HAP-1 (cell line): ENCODE measurements at places on chromosomes 2 and 18.

DNA sequence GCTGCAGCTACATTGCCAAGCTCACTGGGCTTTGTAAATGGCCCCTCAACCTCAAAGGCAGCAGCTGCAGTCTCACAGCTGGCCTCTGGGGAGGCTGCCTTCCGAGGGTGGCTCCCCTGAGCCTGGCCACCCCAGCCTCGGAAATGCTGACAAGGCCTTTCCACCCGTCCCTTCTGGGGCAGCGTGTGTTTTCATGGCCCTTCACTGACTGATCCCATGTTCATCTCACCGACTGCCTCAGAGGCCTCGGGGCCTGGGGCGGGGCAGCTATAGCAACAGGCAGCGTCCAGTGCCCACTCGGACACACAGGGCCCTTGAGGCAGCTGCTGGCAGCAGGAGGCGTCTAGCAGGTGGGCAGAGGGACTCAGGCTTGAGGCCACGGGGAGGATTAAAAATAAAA is 149.7 kb downstream of the GLI2 start:
- DNase-seq: no peak

DNA sequence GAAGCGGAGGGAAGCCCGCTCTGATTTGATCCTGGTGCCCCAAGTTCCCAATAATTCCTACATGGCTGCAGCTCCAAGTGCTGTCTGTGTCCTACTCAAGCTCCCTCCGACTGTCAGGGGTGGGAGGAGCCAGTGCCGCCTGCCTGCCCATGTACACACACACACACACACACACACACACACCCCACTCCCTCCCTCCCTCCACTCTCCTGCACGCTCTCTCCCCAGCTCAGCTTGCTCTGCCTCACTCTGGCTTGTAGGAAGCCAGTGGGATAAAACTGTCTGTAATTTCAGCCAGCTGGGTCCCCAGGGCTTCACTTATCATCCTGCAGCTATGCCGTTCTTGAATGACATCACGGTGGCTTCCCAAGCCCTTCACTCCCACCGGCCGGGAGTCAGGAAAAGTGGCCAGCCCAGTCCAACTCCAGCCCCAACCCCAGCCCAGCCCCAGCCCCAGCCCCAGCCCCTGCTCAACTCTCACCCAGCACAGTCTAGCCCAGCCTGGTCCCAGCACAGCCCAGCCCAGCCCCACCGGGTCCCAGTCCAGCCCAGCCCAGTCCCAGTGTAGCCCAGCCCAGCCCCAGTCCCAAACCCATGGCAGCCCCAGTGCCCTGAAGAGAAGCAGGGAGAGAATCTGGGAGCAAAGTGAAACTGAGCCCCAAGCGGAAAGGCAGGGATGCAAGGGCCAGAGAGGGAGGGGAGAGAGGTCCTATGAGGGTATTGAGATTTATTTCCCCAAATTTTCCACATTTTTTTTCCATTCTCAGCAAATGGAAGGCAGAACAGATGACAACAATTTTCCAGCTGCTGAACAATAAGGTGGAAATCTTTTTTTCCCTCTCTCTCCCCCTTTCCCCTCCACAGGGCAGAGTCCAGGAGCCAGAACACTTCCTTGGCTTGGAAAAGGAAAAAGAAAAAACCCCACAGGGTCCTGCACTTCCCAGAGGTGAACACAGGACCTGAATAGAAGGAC is 144.0 kb downstream of the TNS1 start:
- DNase-seq: no peak

DNA sequence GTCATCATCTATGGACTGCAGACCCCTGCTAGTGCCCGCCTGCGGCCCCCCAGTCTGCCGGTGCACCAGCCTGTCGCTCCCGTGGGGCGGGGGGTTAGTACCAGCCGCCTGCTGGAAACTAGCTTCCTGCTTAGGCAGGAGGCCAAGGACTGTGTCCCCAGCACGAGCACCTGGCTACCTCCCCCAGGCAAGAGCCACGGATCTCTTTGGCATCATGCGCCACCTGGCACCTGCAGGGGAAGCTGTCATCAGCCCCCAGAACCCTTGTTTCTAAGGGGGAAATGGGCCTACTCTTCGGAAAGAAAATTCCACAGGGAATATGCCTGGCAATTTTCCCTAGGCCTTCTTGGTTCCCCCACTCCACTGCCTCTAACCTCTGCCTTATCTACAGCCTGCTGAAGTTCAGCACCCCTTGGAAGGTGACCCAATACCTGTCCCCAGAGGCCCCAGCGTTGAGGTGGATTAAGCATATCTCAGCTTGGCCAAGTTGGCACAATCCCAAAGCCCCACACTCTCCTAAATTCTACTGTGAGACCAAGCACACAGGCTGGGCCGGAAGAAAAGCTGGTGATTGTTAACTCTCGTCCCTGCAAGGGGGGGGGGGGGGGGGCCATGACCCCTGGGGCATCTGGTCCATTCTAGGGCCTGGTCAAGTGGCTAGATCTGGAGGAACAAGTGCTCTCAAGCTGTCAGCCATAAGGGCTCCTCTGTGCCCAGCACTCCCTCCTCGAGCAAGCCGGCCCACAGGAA is 62.0 kb upstream of the POMC start:
- DNase-seq: no peak

DNA sequence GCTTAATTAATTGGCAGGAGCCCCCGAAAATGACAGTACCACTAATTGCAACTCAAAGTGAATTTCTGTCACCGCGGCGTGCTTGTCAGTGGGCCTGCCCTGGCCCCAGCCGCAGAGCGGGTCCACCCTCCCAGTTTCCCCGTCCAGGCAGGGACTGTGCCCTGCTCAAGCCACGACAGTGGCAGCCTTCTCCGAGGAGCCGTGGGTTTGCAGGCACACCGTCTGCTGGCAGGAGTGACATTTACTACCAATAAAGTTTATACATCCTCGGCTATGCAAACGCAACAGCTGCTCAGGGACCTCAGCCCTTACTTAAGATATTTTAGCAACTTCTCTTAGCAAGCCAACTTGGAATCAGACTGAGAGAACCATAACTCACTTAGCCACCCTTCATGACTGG is 112.7 kb downstream of the GBX2 start:
- no peak for DNase-seq

DNA sequence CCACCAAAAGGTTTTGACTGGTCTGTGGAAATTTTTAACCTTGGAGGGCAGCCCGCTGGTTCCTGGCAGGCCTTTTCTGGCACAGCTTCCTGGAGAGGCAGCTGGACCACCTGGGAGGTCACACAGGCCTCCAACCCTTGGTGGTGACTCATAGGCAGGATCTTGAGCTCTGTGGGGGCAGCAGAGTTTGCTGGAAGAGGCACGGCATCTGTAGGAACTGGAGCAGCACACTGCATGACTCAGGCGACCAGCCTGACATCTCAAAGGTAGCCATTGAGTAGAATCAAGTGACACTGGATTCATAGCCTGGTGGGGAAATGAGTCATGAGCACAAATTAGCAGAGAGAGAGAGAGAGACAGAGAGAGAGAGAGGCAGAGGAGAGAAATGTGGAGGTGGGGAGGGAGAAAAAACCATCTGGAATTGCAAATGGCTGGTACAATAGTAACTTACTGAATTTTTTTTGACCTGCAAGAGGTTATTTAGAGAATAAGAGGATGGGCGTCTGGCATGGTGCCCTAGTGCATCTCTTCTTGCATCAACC is 57.4 kb downstream of the TRPM8 start:
- no peak for DNase-seq

DNA sequence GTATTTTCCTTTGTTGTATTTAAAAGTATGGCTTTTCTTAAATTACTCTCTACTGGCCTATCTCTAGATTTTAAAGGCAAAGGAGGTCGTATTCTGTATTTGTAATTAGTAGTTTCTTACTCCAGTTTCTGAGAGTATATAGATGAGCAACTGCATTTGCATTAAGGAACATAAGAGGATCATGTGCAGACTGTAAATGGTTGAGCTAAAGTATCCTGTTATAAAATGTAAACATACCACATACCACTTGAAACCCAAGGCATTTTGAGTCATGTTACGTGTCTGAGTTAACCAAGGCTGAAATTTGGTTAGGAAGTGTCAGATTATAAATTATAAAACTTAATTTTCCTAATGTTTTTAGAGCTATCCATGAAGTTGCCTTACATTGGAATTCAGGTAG is 76.3 kb downstream of the GPD2 start:
- no peak for DNase-seq

DNA sequence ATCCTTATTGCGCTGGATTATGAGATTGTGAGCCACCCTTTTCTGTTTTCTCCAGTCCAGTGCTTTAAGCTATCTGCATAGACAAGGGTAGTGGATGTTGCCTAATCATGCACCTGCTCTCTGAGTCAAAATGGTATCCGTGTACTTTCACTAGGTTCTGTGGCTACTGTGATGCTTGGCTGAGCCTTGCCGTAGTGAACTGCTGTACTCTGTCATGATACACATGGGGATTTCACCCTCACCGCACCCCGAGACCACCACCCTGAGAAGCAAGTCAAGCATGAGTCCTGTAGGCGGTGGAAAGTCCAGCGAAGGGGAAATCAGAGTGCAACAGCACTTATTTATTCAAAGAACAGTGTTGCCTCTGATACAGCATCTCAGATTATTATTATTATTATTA is 55.0 kb downstream of the ARHGAP25 start:
- no peak for DNase-seq

GRCh38 chr2:54456612-54457322 is 640 bp downstream of the SPTBN1 start:
- no peak for DNase-seq

DNA sequence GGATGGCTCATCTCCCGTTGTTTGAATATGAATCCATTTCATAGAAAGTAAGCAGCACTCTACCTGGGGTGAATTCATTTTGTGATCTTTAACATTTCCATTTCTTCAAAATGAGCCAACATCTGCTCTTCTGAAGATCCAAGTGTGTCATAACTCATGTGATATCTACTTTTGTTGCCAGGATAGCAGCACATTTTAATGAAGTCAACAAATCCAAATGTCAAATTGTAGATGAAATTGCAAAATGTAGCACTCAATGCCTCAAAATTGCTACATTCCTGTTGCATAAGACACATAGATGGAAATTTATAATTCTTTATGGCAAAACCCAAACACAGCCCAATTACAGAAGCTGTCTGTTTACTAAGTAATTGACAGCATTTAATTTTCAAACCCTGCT is 360.7 kb downstream of the TMX3 start:
- DNase-seq: no peak

DNA sequence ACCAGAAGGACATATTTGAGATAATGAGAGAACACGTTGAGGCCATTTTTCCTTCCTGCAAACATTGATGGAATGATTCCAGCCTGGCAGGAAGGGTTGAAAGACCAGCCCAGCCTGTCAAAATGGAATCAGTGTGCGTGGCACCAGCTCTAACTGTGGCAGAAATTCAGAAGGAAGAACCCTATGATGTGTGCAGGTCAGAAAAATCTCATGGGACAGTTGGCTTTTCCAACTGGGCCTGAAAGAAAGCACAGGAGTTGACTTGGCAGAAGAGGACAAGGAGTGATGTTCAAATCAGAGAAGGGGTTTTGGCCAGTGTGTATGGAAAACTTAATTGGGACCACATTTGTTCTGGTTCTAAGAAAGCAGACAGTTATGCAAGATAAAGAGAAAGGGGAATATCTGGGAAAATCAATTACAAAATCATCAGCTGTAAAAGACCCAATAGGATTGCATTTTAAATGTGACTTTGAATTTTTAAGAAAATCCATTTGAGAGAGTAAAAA is 192.8 kb upstream of the PID1 start:
- DNase-seq: no peak

GRCh38 chr2:17036361-17036760 is 370.7 kb upstream of the CYRIA start:
- no peak for DNase-seq

- no peak for DNase-seq
Observed at GRCh38 chr2:74417197-74417596, 4.2 kb downstream of the C2orf81 start.

GRCh38 chr2:235552671-235553070 is 58.8 kb downstream of the AGAP1 start:
- DNase-seq: no peak

DNA sequence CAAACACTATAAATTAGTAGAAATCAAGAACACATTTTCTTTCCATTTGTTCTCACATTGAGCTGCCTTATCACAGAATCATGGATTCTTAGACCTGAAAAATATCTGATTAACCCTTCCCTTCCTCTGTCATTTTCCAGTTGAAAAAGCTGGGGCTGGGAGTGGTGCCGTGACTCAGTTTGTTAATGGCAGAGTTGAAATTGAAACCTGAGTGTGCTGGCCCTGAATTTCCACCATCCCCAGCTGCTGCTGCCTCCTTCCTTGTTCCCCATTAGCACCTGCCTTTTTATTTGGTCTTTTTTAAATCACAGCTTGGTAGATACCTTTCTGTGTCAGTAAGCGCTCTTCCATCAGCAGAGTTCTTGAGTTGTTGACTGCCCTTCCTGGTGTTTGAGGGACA is 10.6 kb downstream of the FARP2 start:
- no peak for DNase-seq

GRCh38 chr2:216081487-216082116 is at the start of the genes PECR and TMEM169:
Gene PECR, minus strand, starts transcription at chr2:216081809. Its CDS starts 68 bp downstream, at chr2:216081741.
Gene TMEM169, plus strand, starts transcription at chr2:216081919. Its CDS starts 14,045 bp downstream, at chr2:216095964.
- peak; percentile 64 for DNase-seq

GRCh38 chr2:38723173-38723572 is 28.0 kb downstream of the SRSF7 start:
- DNase-seq: no peak

DNA sequence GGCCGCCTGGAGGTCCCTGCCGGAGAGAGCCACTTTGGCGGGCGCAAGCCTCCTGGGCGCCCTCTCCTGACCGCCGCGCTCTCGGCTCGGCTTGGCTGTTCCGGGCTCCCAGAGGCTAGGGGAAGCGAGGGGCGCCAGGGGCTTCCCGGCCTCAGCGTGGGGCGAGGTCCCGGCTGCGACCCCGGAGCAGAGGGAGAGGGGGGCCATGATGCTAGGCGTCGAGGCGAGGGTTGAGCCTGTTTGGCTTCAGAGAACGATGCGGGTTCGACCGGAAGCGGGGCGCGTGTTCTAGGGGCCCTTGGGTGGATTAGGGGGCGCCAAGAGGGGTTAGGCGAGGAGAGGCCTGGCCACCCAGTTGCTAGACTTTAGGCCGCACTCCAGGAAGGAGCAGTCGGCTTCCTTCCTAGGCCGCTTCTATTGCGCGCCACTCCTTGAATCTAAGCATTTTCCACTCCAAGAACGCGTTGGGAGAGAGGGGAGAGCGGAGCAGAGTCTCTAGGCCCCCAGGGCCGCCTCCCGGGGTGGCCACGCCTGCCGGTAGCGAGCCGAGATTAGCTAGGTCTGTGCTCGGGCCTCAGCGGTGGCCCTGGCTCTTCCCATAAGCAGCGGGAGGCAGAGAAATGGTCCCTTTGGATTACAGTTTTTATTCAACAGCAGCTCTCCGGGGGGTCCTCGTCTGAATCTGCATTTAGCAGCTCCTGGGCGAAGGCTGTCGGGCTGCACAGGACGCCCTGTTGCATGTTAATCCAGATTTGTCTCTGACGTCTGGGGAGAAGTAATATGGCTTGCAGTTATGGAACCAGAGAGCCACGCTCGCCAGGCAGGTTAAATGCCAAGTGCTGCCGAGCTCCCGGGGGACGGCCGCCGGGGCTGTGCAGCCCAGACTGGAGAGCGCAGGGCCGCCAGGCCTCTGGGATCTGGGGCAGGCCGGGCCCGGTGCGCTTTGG is 11.3 kb downstream of the MEIS1 start:
- DNase-seq: peak; percentile 53

GRCh38 chr18:57004366-57005121 is 142.3 kb upstream of the BOD1L2 start:
- no peak for DNase-seq
